Cortex of kidney (tissue), 1 donor: ENCODE measurements at places on chromosomes 2 and 18.

DNA sequence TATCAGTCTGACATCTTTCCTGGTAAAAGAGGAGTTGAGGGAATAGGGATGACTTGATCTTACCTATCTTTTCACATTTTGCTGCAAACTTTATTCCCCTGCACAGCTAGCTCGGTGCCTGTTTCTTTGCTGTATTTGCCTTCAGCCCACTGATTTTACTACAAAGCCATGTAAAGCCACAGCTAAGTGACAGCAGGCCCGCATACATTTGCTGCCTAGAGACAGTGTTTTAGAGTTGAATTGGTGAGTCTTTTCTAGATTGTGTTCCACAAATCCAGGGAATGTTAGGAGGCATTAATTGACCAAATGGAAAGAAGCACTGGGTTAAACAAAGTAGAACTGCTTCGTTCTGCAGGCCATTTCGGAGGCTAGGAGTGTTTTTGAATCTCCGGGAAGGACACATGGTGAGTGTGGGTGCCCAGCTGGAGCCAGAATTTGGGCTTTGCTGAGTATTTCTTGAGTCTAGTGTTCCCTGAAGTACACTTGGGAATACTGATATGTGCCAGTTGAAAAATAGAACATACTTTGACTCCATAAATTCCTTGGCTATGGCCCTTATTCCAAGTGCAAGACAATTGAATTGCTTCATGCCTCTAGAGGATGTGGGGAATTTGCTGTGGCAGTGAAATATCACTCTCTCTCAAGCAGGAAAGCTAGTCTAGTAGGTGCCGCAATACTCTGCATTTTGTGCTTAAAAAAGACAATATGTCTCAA lies 329.8 kb downstream of the PTPRM start:
- no peak for DNase-seq

DNA sequence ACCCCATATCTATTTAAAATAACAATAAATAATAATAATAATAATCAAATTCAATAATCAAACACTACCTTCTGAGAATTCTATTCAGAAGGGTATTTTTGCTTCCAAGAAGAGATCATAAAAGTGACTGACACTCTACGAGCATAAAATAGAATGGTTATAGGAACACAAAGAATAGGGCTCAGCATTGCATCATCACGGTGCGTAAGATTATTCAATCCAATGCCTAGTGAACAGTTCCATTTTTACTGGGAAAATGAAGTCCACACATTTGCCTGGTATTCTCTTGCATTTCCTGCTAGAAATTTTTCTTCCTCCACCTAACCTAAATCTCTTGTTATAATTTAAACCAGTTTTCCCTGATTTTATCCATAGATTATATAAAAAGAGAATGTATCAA lies 55.8 kb downstream of the AP1S3 start:
- no peak for DNase-seq

DNA sequence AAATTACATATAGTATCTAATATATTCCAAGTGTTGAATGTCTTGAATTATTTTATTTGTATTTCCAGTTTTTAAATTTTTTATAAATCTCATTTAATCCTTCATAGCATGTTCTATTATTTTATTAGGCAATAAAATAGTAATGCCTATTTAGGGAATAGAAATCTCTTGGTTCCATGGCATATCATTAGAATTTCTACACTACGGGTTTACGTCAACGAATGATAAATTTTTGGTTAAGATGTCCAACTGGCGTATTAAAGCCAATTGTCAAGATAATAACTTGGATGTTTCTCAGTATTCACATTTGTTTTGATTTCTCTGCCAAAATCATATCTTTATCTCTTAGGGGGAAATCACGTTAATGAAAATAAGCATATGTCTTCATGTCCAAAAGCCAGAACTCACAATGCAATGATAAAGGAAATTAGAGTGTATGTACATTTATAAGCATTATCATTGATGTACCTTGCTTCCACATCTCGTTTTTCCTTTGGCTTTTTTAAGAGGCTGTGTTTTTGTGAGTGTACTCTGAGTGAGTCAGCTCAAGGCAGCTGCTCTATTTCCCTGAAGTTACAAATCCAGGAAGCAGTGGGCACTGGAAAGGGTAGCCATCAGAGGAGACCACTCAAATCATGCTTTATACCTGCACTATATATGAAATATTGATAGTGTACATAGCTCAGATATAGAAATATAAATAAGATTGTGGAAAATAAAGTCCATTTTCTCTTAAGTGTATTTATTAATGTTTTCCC lies 115.8 kb upstream of the PDE1A start:
- no peak for DNase-seq

DNA sequence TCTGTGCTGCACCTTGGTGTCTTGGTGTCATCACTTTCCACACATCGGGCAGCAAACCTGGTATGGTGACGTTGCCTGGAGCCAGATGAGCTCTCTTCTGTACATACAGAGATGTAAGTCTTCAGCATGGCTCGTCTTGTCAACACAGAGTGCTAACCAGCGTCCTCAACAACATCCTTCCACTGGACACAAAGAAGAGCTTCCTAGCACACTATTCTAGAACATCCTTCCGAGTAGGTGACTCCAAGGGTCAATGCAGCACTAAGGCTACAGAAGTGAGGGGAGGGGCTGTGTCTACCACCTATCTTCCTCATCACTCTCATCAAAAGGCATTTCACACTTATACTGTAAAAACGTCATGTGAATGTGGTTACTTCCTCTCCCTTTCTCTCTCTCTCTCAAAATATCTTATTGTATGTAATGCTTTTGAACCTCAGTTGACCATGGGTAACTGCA lies 108.1 kb upstream of the SLC1A4 start:
- no peak for DNase-seq

DNA sequence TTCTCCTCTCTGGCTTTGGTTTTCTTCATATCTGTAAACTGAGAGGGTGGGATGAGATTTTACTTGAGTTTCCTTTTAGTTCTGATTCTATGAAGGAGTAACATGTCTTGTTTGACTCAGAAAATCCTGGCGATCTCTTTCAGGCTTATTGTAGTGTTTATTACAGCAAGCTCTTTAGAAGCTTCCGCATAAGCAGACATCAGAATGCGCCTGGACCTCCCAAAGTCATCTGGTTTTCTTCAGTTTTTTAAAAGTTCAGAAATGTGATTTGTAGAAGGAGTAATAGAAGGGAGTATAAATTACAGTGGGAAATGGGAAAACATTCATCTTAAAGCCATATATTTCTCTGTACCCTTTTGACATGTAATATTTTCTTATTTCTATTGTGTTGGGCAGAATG lies 68.4 kb downstream of the EML6 start:
- no peak for DNase-seq

DNA sequence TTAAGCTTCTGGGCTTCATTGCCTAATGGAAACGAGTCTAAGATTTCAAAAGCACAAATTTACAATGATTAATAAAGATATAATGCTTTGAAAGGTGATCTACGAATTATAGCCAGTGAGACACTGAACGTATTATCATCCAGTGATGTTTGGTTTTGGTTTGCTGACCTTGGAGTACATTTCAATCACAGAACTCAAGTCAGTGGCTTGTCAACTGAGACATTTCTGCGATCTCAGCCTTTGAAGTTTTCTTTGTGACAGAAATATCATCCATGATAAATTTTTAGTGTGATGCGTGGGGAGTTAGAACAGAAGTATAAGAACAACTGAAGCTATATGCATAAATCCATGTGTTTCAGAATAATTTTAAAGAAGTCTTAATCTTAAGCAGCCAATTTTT lies 263.8 kb downstream of the TCF4 start:
- no peak for DNase-seq

GRCh38 chr2:207768168-207768865 lies 1.4 kb downstream of the FZD5 start:
- no peak for DNase-seq

GRCh38 chr2:162607915-162608314 lies 230.7 kb downstream of the KCNH7 start:
- no peak for DNase-seq

DNA sequence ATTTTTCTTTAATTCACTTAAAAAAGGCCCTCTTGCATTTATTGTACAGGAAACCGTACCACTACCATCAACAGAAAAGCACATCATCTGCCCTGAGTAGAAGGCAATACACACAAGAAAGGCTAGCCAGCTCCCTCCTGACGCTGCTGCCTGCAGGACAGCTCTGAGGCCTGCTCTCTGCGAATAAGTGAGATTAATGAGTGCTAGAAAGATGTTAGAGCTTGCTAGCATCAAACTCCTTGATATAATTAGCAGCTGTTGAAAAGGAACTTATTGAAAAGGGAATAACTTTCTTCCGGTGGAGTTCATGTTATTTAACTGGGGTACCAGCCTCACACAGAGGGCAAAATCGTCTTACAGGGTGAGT lies 56.1 kb downstream of the INHBB start:
- no peak for DNase-seq

GRCh38 chr2:220708366-220708765 lies 863.7 kb downstream of the EPHA4 start:
- no peak for DNase-seq

GRCh38 chr2:98649135-98649991 lies 41.0 kb downstream of the UNC50 start:
- no peak for DNase-seq

GRCh38 chr2:11215407-11215806 lies 60.1 kb downstream of the SLC66A3 start:
- DNase-seq = no peak

GRCh38 chr2:24957221-24957620 lies 14.5 kb downstream of the DNAJC27 start:
- no peak for DNase-seq

DNA sequence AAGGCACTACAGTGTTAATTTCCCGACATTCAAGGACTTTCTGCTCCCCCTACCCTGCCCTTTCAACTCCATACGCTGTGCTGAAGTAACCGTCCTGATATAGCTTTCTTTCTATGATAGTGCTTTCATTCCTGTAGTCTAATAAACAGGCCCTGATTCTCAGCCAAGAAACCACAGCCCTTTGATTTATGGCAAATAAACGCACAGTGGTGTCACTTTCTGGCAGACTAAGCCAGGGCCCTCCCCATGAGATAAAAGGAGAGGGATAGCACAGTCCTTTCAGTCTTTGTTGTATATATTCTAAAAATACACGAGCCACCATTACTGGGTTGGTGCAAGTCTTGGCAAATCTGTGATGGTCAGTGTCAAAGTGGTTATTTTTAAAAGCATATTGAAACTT lies 291.2 kb downstream of the ALPK2 start:
- no peak for DNase-seq

DNA sequence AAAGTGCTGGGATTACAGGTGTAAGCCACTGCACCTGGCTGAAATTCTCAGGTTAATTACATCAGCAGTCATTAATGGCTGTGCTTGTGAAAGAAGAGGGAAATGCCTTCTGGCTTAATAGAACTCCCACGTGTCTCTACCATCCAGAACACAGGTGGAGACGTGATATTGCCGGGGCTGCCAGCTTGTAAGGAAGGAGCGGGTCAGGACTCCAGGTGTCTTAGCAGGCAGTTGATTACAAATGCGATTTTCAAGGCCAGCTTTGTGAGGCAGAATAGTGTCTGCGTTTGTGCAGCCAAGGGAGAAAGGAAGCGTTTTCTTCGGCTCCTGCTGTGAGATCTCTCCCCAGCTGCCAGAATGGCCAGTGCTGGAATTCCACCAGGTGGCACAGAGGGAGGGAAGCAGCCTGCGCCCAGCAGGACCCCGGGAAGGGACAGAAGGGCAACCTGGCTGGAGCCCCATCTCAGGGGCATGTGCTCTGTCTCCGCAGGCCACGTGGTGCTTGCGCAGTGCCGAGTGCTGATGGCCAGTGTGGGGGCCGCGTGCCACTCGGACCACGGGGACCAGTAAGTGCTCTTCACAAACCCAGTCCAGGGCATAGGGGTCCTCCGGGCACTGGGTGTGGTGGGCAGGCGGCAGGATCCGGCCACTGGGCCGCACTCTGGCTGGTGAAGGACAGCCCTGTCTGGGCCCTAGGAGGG lies 3.7 kb upstream of the ESPNL start:
- no peak for DNase-seq

GRCh38 chr2:219038600-219038999 lies 2.7 kb downstream of the CFAP65 start:
- DNase-seq = no peak

DNA sequence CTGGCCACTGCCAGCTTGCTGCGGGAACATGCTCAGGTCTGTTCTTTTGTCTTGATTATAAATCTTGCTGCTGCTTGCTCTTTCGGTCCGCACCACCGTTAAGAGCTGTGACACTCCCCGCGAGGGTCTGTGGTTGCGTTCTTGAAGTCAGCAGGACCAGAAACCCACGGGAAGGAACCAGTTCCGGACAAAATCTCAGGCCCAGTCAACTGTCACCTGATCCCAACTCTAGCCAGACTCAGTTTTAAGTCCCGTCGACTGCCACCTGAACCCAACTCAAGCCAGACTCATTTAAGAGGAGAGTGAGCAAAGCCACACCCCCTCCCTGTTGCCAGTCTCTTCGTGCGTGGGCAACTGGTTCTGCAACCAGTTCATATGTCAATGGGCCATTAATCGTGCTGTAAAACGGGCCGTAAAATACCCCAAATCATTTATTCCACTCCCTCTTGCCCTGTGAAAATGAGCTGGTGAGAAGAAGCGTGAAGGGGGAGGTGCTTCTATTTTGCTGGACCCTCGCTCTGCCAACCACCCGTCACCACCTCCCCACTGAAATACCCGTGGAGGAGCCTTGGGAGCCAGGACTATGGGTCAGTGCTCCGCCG lies 224.3 kb downstream of the NDUFA10 start:
- DNase-seq = no peak

DNA sequence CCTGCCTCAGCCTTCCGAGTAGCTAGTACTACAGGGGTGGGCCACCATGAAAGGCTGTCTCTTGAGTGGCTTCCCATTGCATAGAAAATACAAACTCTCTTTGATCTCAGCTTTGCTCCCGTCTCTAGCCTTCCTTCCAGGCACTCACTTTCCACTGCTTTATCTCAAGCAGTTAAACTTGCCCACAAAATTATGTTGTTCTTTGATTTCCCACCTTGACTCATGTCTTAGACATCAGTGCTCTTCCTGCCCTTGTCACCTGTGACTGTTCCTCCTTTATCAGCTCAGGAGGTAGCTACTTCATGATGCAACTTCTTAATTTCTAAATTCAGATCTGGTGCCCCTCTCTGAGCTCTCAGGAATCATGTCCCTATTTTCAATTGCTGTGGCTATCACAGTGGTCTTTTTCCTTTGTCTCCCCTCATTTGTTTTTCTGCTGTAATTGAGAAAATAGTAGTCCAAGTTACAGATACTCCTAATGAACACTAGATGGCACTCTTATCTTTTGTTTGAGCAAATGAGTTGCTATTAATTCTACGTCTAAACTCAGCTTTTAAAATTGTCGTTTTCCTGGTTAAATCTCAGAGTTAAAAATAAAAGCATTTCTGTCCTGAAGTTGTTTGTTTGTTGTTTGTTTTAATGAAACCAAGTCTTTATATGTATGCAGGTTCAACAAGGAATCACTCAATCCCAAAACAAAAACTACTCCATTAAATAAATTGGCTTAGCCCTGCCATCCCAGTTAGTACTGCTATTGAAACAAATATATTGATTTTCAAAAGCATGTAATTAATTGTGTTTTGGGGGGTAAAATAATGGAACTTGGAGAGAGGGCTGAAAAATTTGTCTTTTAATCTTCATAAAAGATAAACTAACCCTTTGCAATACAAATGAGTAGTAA lies 46.9 kb upstream of the GREB1L start:
- DNase-seq = no peak
